Activated CD4-positive, alpha-beta T cell treated with anti-CD3 and anti-CD28 coated beads, Interleukin-2, amount 50 U/mL, for 16 hours (primary cell): ENCODE measurements at places on chromosomes 4 and X.

DNA sequence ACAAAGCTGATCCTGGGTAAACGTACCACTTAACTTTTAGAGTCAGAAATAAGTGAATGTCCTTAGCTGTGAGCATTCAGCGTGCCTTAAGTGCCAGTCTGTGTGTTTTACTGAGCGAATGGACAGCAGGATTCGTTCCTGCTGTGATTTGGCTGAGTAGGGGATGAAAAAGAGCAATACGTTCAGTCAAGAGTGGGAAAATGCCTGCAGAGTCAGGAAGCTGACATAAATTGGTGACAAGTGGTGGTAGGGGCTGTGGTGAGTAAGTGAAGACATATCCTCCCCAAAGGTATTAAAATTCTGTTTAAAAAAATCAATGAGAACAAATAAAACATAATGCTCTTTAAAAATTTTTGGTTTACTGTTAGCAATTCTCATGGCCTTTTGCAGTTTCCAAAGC lies 56.6 kb upstream of the TNIP3 start:
- no peak for DNase-seq

GRCh38 chr4:38868059-38868960 lies 704 bp downstream of the FAM114A1 start:
- no peak for DNase-seq

GRCh38 chr4:124710911-124711310 lies 1.6 kb downstream of the ANKRD50 start:
- no peak for DNase-seq

- DNase-seq: no peak
These were observed 198.9 kb downstream of the ANK2 start for GRCh38 chr4:113248320-113248719.

DNA sequence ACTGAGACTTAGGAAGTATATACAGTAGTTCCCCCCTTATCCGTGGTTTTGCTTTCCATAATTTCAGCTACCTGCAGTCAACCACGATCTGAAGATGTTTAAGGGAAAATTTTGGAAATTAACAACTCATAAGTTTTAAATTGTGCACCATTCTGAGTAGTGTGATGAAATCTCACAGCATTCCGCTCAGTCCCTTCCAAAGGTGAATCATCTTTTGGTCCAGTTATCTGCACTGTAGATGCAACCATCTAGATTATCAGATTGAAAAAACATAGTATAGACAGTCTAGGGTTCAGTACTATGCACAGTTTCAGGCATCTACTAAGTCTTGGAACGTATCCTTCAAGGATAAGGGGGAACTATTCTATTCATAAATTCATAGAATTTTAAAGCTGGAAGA lies 109.0 kb downstream of the ANXA3 start:
- no peak for DNase-seq

GRCh38 chrX:23785580-23785979 lies 2.6 kb downstream of the SAT1 start:
- DNase-seq: no peak

- DNase-seq: no peak
These were observed 9.5 kb upstream of the BMP2K start for GRCh38 chr4:78766650-78767049.

- DNase-seq: peak; percentile 12
These were observed 253.5 kb upstream of the GATB start for GRCh38 chr4:152014280-152014679.

- peak; percentile 75 for DNase-seq
These were observed 17.2 kb downstream of the RASGEF1B start for GRCh38 chr4:81454499-81454898.

DNA sequence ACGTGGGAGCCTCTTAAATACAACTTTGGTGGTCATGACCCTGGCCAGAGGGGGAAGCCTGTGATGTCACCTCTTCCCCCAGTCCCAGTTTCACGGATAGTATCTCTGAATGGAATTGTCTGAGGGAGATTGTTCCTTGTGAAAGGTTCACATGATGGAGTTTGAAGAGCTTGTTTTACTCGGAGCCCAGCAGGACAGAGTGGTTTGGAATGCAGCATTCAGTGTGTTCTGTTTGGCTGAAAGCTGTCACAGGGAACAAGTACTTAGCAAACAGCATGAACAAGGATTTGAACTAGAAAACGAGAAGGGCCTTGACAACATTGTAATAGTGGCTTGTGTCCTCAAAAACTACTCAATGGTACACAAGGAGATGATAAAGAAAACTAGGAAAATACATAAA lies 133.9 kb upstream of the CXorf66 start:
- no peak for DNase-seq
